H1 (cell line): ENCODE measurements at places on chromosomes 4 and X.

- no peak for DNase-seq
Measured at GRCh38 chr4:75715105-75715799, 9.1 kb upstream of the USO1 start.

GRCh38 chr4:88672987-88673386 lies 24.6 kb downstream of the NAP1L5 start:
- peak; percentile 55 for DNase-seq

- DNase-seq = no peak
Measured at GRCh38 chrX:111519215-111519614, 7.8 kb downstream of the SERTM2 start.

DNA sequence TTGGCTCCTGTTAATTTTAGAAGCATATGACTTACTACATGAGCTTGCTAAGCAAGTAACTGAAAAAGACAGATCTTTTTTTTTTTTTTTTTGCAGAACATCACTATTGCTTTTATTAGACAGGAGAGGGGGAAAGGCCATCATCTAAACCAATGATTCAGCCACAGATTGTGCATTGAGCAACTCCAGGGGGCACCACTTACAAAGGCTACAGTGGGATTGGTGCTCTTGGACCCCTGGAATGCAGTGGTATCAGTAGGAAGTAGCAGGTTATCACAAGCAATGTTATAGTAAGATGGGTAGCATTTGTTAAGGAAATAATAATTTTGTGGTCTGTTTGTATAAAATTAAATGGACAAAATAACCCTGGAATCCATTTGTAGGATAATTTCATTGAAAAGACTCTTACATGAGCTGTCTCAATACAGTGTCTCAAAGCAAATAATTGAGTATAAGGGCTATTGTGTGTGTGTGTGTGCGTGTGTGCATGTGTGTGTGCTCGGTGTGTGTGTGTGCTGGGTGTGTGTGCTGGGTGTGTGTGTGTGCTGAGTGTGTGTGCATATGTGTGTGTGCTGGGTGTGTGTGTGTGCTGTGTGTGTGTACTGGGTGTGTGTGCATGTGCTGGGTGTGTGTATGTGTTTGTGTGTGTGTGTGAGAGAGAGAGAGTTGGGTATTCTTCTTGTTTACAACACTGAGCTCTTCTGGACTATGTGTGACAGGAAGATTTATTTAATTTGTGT lies 296.3 kb downstream of the PCDH7 start:
- no peak for DNase-seq

DNA sequence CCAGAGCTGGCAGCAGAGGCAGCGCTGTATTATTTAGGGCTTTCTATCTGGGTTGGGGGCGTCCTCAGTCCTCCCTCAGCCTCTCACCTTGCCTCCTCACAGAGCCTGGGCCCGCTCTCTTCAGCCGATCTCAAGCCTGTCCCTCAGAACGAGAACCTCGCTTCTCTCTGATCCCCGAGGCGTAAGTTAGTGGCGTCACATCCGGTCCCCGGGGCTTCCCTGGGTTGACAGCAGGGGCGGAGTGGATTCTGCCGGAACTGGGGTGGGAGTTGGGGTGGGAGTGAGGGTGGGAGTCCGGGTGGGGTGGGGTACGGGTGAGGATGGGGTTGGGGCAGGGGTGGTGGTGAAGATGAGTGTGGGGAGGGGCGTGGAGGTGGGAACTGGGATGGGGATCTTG lies at the start of gene MAGEA10:
MAGEA10 (minus strand) TSS at position 190 of the 397 bp plus-strand sequence. CDS start 2,957 bp downstream, outside the sequence.
- DNase-seq = no peak

GRCh38 chrX:151505796-151506195 lies 57.7 kb upstream of the PASD1 start:
- peak; percentile 44 for DNase-seq

- no peak for DNase-seq
Measured at GRCh38 chr4:82728301-82728700, 70.3 kb downstream of the SCD5 start.

- no peak for DNase-seq
Measured at GRCh38 chr4:150501009-150501727, 80.8 kb upstream of the MAB21L2 start.

GRCh38 chr4:80422727-80423404 lies 87.3 kb downstream of the CFAP299 start:
- no peak for DNase-seq

- DNase-seq = no peak
Measured at GRCh38 chr4:149048451-149049143, 606.4 kb upstream of the NR3C2 start.

DNA sequence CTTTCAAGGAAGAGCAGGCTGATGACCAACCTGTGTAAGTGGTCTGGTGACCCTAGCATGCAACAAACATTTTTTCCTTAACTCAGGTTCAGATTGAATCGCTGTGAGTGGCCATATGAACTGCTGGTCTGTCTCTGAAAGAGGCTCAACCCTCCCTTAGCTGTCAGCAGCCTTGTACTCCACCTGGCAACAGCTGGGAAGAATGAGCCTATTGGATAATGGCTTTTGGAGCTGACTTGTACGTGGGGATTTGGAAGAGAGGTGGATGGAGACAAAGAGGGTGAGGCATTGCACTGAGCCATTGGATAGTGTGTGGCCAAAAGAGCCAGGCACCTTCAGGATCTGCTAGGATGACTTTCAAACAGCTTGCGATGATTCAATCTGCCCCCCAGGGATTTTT lies 35.7 kb upstream of the BMP15 start:
- DNase-seq = no peak

- DNase-seq = no peak
Measured at GRCh38 chr4:74733756-74734155, 60.6 kb downstream of the BTC start.

DNA sequence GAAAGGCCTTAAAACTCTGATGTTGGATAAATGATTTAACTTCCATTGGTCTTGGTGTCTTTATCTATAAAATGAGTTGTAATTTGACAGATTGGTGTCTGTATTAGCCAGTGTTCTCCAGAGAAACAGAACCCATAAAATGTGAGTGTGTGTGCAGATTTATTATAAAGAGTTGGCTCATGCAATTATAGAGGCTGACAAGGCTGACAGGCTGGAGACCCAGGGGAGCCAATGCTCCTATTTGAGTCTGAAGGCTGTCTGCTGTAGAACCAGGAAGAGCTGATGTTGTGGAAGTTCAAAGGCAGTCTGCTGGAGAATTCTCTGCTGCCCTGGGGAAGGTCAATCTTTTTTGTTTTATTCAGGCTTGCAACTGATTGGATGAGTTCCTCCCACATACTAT lies 131.7 kb downstream of the SLC4A4 start:
- no peak for DNase-seq

DNA sequence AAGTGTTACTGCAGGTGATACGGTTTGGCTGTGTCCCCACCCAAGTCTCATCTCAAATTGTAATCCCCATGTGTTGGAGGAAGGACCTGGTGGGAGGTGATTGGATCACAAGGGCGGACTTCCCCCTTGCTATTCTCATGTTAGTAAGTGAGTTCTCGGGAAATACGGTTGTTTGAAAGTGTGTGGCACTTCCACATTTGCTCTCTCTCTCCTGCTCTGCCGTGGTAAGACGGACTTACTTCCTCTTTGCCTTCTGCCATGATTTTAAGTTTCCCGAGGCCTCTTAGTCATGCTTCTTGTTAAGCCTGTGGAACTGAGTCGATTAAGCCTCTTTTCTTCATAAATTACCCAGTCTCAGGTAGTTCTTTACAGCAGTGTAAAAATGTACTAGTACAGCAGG lies 65.2 kb upstream of the SLC7A11 start:
- no peak for DNase-seq

DNA sequence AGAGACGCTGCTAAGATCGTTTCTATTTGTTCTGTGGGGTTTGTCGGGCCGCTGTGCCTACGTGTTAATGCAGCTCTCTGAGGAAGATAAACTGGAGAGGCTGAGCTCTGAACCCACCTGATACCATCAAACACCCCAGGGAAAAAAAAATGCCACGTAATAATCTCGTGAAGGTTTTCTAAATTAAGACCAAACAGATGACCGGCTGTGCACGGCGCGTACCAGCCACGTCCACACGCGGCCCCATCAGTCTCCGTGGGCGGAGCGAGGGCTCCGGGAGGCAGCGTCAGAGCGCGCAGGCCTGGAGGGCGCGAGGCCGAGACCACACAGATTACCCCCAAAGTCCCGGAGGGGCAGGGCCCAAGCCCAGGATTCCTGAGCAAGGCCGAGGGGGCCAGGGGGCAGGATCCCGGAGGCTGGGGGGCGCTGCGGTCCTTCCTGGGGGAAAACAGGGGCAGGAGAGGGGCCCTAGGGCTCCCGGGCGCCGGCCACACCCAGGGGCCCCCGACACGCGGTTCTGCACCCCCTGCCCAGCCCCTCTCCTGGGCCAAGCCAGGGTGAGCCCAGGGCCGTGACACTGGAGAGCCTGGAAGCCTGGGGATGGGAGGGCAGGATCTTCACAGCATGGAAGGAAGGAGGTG lies 91.9 kb downstream of the FAM53A start:
- no peak for DNase-seq

DNA sequence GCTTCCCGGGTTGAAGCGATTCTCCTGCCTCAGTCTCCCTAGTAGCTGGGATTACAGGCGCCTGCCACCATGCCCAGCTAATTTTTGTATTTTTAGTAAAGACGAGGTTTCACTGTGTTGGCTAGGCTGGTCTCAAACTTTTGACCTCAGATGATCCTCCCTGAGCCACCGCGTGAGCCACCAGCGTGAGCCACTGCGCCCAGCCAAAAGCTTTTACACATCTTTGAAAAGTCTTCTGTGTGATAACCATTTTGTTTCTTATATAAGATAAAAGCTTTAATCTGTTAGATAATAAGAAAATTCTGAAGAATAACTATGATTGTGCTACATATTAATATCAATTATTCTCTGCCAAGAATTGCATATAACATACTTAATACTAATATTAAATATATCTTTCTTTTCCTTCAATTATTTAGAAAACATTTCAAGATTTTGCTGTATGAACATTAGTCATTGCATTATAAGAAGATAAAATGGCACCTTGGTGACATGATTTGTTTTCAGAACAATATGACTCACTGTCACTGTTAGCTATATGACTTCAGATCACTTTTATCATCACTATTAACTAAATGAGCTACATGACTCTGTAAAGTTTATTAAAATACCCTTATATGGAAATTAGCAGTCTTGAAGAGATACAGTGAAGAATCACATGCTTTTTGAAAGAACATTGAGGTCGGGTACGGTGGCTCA lies 33.4 kb downstream of the RUFY3 start:
- DNase-seq = no peak

DNA sequence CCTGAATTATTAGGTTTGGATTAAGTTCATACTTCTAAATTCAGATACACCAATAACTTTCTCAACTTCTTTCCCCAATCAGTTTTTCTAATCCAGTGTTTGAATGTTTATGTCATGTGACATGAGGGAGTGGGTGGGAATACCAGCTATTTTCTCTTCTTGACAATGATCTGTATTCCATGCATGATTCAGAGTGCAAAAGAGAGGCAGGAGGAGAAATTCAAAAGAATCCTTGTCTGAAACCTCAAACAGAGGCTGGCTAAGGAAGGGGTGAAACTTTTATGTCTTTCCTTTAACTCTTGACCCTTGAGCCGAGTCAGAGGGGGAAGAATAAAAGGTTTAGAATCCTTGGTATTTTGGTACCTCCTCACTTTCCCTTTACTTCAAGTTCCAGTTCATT lies 544.7 kb downstream of the SPRY1 start:
- no peak for DNase-seq

DNA sequence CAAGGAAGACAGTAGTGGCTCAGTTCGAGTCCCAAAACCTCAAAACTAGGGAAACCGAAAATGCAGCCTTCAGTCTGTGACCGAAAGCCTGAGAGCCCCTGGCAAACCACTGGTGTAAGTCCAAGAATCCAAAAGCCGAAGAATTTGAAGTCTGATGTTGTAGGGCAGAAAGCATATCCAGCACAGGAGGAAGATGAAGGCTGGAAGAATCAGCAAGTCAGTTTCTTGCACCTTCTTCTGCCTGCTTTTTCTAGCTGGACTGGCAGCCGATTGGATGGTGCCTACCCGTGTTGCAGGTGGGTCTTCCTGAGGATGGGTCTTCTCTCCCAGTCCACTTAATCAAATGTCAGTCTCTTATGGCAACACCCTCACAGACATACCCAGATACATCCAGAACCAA lies 95.0 kb downstream of the STK32B start:
- no peak for DNase-seq

GRCh38 chr4:145102619-145103018 lies 4.5 kb downstream of the ABCE1 start:
- no peak for DNase-seq

DNA sequence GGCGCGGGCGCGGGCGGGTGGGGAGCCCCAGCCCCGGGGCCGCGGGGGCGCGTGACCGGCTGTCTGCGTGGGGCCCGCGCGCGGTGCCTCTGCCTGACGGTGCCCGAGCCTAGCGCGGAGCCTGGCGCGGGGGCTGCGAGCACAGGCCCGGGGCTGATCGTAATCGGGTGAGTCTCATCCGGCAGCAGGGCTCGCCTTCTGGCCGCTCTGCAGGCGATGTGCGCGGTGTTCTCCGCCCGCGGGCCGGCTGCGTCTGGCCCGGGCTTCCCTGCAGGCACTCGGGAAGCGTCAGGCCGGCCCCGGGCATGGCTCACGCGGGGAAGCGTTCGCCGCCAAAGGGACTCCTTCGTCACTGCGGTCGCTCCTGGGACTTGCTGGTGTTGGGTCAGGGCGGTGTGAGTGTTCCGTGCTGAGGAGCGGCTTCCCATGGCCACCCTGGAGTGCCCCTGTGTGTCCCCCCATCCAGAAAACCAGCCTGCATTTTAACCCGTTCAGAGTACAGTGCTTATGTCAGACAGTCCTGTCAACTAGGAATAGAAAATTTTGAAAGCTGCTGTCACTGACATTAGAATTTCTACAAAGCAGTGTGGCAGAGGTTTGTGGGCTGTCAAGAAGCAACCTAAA lies 40.6 kb downstream of the FAM149A start:
- DNase-seq = no peak

- no peak for DNase-seq
Measured at GRCh38 chrX:107565931-107566603, 62.2 kb upstream of the PRPS1 start.

DNA sequence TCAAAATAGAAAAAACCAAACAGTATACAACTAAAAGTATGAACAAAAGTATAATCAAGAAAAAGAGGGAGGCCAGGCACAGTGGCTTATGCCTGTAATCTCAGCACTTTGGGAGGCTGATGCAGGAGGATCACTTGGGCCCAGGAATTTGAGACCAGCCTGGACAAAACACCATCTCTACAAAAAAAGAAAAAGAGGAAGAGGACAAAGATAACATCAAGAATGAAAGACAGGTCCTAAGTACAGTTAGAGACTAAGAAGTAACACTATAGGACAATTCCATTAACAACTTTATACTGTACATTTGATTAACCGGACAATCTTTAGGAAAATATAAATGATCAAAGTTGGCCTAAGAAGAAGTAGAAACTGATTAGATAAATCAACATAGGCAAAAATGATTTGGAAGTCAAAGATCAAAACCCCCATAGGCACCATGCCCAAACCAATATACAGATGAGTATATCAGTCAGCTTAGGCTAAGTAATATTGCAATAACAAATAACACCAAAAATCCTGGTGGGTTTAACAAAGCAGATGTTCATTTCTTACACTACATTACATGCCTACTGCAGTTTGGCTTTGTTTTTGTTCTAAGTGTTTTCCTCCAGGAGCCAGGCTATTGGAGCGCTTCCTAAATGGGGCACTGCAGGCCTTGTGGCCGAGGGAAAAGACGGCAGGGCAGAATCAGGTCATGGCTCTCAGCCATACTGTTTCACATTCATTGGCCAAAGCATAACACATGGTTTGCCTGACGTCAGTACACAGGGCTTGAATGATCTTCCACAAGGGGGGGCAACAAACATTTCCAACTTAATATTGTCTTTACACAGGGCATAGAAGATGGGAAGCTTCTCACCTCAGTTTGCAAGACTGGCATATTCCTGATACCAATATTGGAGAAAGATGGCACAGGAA lies 42.2 kb upstream of the HGFAC start:
- no peak for DNase-seq
